ENCODE measurements at places on chromosomes 11 and 22. TPM values are rescaled to one million over a fixed set of nuclear protein-coding genes. Genes with fewer than 3 reads are reported as not detected.

Gene AIFM3
- total RNA-seq: 4.3 TPM

Gene FLRT1
- total RNA-seq: 0.12 TPM

Gene EHF
- total RNA-seq: 0.12 TPM

Gene LDLRAD3
- 35.6 TPM for total RNA-seq

DNA sequence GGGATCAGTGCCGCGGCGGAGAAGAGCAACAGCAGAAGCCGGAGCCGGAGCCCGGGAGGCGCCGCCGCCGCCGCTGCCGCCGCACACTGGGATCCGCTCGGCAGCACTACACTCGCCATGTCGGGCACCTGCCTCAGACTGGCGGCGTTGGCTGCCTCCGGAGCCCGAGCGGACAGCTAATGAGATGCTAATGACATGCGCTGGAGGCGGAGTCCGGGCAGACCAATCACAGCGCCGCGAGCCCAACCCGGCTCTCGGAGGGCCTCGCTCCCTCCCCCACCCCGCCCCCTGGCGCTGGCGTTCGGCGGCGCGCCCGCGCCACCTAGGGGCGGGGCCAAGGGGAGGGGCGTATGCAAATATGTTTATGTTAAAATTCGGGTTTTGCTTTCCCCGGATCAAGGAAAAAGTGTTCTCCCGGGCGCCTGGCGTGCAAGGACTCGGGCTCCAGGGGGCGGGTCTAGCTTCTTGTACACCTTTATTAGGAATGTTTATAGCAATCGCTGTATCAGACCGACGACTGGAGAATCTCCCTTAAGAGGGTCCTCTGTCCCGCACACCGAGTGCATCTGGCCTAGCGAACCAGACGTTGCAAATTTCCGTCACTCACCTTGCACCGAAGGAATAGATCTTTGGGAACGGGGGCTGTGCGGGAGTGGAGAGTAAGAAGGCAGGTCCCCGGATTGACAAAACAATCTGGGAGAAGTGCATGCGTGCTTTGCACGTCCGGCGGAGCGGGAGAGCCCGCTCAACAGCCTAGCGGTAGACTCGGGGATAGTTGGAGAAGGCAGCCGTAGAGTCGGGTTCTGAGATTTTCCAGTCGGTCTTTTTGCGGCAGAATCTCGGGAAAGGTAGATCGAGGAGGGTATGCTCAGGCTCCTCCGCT lies at the start of gene CADM1:
Gene CADM1, minus strand, starts transcription at position 140 of the 883 bp plus-strand sequence.
- peak within 1 kb of the TSS; percentile 77 for H3K4me3 ChIP-seq
- peak within 1 kb of the TSS; percentile 52 for H3K27ac ChIP-seq
- H3K27me3 ChIP-seq: peaks cover 40% of the 10 kb centered on the region
- DNase-seq: peak; percentile 99
- no peaks in the 10 kb centered on the region for H3K36me3 ChIP-seq
- peaks cover 24% of the 10 kb centered on the region for H3K4me1 ChIP-seq

- H3K36me3 ChIP-seq: no peaks in the 10 kb centered on the region
- no peak overlapping the region for H3K27ac ChIP-seq
- no peak for DNase-seq
- H3K4me1 ChIP-seq: peaks cover 15% of the 10 kb centered on the region
- H3K27me3 ChIP-seq: no peaks in the 10 kb centered on the region
These were observed 20.9 kb downstream of the KREMEN1 start for GRCh38 chr22:29093501-29094300.

DNA sequence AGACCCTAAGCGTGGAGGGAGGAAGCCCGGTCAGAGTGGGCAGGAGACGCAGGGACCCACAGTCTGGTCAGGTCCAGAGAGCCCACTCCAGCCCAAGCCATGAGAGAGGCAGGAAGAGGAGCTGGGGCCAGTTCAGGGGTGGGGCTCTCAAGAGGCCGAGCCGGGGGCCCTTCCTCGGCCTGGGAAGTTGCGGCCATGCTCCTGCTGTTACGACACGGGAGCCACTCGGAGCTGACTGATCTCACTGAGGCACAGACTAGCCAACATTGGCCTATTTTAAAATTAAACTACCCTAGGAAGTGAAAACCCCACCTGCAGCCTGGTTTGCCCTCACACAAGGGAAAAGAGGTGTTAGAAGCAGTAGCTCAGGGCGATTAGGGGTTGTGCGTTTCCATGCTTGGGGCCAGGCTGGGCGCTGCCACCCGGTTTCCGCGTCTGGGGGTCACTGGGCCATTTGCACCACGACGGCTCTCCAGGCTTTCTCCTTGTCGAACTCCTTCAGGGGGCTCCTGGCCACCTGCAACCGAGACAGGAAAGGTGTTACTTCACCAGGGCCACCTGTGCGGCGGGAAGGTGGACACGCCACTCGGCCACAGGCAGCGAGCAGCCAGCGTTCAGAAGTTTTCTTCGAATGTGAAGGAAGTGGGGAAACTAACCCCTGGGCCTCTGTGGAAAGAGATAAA lies 3.2 kb upstream of the TTLL8 start:
- peaks cover 13% of the 10 kb centered on the region for H3K4me1 ChIP-seq
- DNase-seq: no peak
- H3K27me3 ChIP-seq: peaks cover 34% of the 10 kb centered on the region
- H3K36me3 ChIP-seq: no peaks in the 10 kb centered on the region
- H3K4me3 ChIP-seq: no peak overlapping the region

DNA sequence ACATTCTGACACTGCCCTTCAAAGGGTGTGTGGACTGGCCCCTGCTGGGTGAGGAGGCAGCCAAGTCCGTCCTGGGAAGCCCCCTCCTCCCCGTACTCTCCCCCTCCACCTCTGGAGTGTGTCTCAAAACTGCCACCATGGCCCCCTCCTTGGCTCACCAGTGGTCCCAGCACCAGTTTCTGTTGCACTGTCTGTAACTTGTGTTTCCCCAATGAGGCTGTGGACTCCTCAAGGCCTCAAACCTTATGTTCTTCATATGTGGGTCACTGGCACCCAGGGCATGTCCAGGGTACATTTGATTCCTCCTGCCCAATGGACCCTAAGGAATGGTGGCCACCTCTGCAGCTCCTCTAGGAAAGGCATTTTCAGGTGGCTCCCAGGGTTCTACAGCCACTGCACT lies 6.6 kb upstream of the NPTXR start:
- H3K36me3 ChIP-seq: no peaks in the 10 kb centered on the region
- no peak for DNase-seq
- H3K4me3 ChIP-seq: no peak overlapping the region
- H3K27ac ChIP-seq: no peak overlapping the region
- peaks cover 15% of the 10 kb centered on the region for H3K4me1 ChIP-seq

- no peak for DNase-seq
- no peaks in the 10 kb centered on the region for H3K4me1 ChIP-seq
- no peak overlapping the region for H3K4me3 ChIP-seq
- no peaks in the 10 kb centered on the region for H3K36me3 ChIP-seq
- H3K27me3 ChIP-seq: no peaks in the 10 kb centered on the region
- H3K27ac ChIP-seq: no peak overlapping the region
These were observed 137.8 kb upstream of the BDNF start for GRCh38 chr11:27837895-27838563.

DNA sequence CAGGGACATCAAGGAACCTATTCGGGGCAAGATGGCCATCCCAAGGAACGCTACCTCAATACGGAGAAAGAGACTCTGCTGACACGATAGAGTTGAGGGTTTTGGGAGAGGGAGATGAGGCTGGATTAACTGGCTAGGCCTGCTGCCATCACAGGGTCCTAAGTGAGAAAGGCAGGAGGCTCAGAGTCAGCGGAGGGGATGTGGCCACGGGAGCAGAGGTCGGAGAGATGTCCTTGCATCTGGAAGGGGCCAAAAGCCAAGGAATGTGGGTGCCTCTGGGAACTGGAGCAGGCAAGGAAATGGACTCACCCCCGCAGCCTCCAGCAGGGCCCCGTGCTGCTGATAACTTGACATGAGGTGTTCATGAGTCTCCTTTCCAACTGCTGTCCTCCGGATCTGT lies 31.0 kb upstream of the RFPL3 start:
- DNase-seq: no peak
- no peak overlapping the region for H3K4me3 ChIP-seq
- no peak overlapping the region for H3K27ac ChIP-seq

- H3K27me3 ChIP-seq: peaks cover 46% of the 10 kb centered on the region
- no peaks in the 10 kb centered on the region for H3K4me1 ChIP-seq
- peak overlapping the region; percentile 63 for H3K4me3 ChIP-seq
These were observed 1.1 kb downstream of the JHY start for GRCh38 chr11:122883646-122883979.

GRCh38 chr11:126344141-126345080 lies 11.1 kb upstream of the ST3GAL4 start:
- no peaks in the 10 kb centered on the region for H3K27me3 ChIP-seq
- H3K4me1 ChIP-seq: peaks cover 17% of the 10 kb centered on the region
- no peak overlapping the region for H3K4me3 ChIP-seq
- no peak overlapping the region for H3K27ac ChIP-seq

GRCh38 chr11:13923182-13923581 lies 39.3 kb upstream of the SPON1 start:
- H3K4me1 ChIP-seq: no peaks in the 10 kb centered on the region
- H3K27ac ChIP-seq: no peak overlapping the region
- H3K4me3 ChIP-seq: no peak overlapping the region
- no peak for DNase-seq

All from neural progenitor cell (in vitro differentiated cells).